Activated CD4-positive, alpha-beta T cell treated with anti-CD3 and anti-CD28 coated beads for 4 hours (primary cell): ENCODE measurements at places on chromosomes 6 and 20.

DNA sequence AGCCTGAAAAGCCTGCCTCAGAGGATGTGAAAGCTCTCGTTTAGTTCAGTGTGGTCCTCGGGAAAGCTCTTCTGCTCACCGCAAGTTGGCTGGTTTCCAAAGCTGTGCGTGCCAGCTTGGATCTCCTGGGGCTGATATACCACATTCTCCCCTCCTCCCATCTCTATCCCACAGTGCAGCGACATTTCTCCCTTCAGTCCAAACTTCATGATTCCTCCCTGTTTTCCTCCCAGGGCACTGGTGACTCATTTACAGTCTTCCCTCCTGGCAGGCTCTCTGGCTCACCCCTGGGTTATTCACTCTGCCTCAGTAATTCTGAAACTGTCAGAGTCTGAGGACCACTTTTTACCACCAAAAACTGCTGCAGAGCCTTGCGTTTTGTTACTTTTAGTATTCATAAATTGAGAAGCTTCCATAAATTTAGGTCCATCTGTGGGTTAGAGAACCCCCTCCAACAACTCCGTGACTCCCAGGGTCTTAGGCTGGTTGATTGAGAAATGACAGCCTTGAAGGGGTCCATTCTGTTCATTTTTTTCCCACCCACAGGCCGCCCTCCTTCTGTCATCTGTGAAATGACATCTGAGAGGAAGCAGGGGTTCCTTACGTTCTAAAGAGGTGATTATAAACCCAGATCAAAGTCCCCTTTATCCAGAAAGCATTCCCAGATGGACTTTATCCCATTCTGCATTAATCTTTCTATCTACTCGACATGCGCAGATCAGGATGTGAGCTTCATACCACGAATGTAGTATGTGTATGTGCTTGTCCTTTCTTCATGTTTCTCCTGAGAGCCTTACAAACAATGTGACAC is 6.1 kb downstream of the TRIM10 start:
- DNase-seq: no peak

DNA sequence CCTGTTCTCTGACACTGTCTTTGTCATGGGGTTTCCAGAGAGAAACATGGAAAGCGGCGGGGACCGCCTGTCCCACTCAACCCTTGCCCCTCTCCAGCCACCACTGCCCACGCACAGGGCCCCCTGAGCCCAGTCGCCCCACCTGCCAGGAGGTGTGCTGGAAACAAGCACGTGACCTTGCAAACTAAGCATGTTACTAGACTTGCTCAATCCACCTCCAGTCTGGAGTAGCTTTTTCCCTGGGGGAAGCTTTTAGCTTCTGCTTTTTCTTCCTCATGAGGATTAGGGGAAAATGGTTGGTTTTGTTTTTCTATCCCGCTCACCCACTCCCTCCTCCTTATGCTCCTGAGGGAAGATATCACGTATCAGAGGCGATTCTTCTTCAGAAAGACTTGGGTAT is 105.7 kb downstream of the PLEKHG1 start:
- DNase-seq: no peak

- no peak for DNase-seq
Observed at GRCh38 chr6:7730001-7730783, 4.3 kb downstream of the BMP6 start.

DNA sequence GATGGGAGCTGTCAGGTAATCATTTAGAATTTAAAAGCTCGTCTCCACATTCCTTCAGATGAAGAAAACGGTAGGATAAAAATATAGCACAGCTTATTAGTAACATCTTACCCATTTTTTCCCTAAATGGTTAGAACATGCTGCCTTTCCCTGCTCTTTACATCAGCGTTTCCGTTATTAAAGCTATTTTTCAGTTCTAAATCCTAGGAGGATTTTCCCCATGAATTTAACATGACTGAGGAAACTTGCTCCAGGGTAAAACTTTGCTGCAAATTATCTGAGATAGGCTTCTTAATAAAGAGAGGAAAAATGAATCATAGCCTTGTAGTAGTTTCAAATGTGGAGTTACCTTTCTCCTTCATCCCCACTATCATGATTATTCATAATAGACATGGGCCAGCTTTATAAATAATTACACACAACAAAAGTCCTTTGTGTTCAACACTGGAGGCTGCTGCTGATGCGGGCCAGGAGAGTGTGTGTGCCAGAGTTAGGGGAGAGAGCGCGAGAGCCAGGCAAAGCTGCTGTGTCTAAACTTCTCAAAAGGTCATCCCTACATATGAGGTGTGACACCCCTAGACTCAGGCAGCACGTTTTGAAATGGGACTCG is 24.4 kb downstream of the MYLIP start:
- DNase-seq: no peak

- no peak for DNase-seq
Observed at GRCh38 chr20:35560105-35560511, 18.2 kb downstream of the ERGIC3 start.
